ENCODE measurements at places on chromosomes 4 and X.
A peak's percentile ranks its signal among the peaks of the same experiment; 100 is the strongest.

DNA sequence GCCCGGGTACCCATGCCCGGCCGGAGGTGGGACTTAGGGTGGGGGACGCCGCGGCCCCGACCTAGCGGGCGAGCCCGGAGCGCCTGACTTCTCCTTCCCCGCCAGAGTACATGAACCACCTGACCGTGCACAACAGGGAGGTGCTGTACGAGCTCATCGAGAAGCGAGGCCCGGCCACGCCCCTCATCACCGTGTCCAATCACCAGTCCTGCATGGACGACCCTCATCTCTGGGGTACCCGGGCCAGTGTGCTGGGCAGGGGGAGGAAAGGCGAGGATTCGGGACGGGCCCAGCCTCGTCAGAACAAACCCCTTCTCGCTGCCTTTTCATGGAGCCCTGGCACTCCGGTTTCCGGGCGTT is 622 bp downstream of the TAFAZZIN start:
- DNase-seq, result no peak

DNA sequence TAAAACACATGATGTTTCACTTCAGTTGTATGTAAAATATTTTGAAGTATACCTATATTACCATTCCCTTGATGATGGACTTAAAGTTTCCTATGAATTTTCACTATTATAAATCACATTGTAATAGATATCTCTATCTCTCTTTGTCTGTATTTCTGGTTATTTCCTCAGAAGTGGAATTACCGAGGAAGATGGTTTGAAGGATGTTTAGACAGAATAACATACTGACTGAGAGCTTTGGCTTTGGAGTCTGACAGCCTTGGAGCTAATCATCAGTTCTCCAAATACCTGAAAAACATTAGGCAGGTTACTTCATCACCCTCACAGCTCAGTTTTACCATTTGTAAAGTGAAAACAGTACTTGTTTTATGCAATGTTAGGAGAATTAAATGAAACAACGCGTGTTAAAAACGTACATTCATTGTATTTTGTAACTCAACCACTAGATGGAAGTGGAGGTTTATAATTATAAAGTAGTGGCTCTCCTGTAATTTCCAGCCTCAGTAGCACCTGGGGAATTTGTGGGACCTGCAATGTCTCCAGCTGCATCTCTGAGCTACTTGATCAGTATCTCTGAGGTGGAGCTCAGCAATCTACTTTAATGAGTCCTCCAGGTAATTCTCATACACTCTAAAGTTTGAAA is 14.3 kb downstream of the JCHAIN start:
- DNase-seq, result peak; percentile 1

- DNase-seq, result peak; percentile 30
These were observed 172.2 kb upstream of the CXCL13 start for GRCh38 chr4:77433418-77433733.

DNA sequence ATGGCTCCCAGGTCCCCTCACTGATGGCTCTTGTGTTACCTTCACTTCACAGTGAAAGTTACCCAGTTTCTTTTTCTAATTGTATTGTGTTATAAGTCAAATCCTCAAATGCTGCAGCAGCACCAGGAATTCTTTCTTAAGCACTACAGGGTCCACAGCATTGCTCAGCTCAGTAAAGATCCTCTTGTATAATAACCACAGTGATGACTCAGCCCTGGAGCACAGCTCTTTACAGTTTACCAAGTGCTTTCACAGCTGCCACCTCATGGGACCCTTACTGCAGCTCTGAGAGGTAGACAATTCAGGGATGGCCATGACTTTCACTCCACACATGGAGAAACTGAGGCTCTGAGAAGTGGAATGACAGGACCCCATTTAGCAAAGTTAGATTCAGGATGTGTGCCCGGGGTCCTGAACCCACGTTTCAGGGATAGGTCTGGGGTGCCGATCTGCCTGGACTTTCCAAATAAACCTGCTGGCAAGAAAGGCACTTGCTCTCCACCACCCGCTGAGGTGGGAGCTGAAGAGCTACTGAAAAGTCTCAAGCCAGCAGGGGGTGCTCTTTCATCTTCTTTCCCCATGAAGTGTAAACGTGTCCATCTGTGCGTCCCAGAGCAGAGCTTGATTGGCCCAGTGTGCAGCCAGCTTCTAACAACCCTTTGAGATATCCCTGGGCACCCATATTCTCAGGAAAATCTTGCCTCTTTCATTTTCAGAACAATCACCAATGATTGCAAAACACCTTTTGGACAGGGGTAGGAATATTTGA is 35.7 kb upstream of the GABRQ start:
- no peak for DNase-seq

DNA sequence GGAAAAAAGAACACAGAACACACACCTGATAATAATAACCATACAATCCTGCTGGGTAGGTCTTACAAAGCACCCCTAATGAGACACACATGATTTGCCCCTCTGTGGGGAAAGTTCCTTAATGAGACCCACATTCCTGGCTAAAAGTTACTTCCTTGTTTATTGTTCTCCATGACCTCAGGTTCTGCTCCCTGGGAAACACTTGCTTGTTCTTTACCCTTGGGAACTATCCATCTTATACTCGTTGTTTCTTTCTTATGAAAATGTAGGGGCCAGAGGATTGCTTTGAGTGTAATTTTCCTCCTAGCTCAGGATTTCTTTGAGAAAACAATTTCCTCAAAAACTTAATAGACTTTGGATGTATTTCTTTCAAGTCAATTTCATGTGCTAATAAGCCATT is 52.1 kb upstream of the PCDH10 start:
- DNase-seq, result peak; percentile 43

- no peak for DNase-seq
These were observed 136.8 kb downstream of the TET2 start for GRCh38 chr4:105283501-105283900.
